ENCODE measurements at places on chromosomes 5 and 9.

GRCh38 chr9:105979290-105979689 is 284.9 kb downstream of the TMEM38B start:
- DNase-seq, result peak; percentile 3

DNA sequence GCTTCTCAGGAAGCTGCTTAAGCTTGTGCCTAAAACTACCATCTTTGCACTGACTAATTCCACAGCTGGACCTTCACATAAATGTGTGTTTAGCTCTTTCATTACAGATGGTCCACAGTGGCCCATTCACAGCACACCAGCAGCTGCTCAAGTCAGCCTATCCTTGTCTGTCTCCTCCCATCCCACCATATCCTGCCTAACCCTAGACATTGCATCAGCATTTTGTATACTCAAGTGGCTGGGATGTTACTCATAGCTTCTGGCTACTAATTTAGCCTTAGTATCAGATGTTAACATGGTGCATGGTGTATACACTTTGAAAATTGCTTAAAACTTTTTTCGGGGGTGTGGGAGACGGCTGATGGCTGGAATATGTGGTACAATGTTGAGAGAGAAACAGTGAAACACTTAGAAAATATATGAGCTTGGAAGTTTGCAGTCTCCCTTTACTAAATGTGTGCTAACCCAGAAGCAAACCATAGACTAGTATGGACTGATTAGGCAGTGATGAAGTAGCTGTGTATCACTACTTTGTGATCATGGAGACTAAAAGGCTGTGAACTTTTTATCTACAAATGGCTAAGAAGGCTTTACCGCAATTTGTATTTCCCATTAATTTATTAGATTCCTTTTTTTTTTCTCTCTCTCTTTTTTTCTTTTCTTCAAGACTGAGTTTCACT is 83.1 kb downstream of the JMY start:
- no peak for DNase-seq

GRCh38 chr5:136808756-136809155 is 443.4 kb upstream of the TRPC7 start:
- DNase-seq, result no peak

GRCh38 chr5:5179597-5179996 is 39.5 kb downstream of the ADAMTS16 start:
- no peak for DNase-seq

GRCh38 chr5:92687821-92688722 is 892.9 kb downstream of the NR2F1-AS1 start:
- DNase-seq, result no peak

DNA sequence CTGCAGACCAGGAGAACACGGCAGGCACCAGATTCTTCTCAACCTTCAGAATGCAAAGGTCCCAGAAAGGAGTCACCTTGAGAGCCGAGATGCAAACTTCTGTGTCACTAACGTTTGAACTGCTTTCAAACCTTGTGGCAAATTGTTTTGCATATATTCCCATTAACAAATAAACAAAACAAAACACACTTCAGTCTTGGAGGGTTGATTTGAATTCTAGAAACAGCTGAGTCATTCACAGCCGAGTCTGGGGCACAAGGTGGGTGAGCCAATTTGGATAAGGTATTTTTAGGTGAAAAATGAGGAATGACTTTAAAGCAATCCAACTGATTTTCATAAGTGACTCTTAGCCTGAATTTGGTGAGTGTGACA is 38.8 kb upstream of the ANKRD33B start:
- no peak for DNase-seq

- no peak for DNase-seq
Observed at GRCh38 chr5:132669966-132670882, 3.6 kb upstream of the IL4 start.

DNA sequence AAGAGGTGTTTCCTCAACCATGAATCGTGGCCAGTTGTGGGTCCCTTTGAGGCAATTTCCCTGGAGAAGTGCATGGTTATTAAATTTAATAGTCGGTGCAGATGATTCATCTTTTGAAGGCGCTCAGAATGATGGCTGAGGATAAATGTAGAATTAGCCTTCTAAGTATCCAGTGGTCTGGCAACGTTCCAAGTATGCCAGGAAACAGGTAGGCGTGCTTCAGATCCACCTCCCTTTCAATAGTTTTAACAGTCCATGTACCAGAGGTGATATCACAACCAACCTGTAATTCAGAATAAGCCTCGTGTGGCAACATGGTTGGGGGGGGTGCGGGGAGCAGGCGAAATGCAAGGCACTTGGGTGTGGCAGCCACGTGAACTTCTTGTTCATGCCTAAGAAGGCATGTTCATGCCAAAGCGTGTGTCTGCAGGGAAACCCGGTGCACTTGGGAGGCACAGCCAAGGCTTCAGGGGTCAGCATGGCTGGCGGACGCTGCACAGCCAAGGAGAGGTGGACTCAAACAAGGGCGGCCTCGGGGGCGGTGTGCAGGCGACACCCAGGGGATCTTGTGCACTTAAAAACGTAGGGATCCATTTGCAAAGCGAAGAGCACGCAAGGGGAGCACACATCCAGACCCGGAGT is 5.2 kb upstream of the NKD2 start:
- DNase-seq, result peak; percentile 86

DNA sequence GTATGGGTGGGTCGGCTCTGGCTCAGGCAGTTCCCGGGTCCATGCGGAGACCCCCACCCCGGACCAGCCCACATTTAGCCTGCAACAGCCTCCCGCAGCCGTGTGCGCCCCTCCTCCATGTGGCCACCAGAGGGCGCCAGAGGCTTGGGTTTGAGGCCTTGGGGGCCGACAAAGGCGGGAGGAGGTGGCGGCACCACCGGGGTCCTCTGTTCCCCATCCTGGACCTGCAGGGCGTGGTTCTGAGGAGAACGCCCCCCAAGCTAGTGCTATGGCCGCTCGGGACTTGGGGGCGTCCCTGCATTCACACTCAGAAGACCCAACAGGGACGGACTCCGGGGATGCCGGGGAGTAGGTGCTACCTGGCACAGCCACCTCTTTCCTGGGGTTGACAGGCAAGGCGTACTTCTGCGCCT is 16.5 kb downstream of the ASS1 start:
- peak; percentile 56 for DNase-seq

GRCh38 chr9:89187950-89188349 is 9.3 kb upstream of the SHC3 start:
- no peak for DNase-seq

- DNase-seq, result peak; percentile 4
Observed at GRCh38 chr9:70407081-70407503, 7.4 kb downstream of the KLF9 start.

DNA sequence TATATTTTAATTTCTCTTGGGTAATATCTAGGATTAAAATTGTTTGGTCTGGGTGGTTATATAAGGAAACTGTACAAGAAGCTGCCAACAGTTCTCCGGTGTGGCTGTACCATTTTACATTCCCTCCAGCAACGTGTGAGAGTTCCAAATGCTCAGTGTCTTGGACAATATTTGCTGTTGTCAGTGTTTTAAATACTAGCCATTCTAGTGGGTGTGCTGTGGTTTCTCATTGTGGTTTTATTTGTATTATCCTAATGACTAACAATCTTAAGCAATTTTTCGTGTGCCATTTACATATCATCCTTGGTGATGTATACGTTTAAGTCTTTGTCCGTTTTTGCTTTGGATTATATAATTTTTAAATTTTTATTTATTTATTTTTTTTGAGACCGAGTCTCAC is 34.0 kb downstream of the TNFSF15 start:
- no peak for DNase-seq

DNA sequence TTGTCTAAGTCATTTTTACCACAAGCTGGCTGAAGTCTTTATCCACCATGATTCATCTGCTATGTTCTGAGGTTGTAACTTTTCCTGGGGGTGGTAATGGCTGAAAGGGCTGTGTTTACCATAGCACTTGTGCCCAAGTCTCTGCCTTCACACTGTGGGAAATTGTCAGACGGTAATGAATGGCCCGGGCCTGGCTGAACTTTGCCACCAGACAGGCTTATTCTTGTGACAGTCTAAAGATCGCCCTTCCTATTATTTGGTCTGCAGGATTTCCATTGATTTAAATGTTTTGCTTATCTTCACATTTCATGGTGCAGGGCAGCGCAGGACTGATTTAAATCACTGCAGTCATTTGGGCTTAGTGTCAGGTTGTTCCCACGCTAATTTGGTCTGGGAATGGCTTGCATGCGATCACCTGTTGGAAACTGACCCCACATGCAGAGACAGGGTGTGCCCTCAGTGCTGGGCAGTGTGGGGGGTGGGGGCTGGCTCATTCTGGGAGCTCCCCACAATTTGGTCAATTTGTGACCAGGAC is 109.3 kb upstream of the ICE1 start:
- DNase-seq, result no peak

GRCh38 chr9:37451628-37452027 is 13.6 kb downstream of the ZBTB5 start:
- DNase-seq, result no peak

DNA sequence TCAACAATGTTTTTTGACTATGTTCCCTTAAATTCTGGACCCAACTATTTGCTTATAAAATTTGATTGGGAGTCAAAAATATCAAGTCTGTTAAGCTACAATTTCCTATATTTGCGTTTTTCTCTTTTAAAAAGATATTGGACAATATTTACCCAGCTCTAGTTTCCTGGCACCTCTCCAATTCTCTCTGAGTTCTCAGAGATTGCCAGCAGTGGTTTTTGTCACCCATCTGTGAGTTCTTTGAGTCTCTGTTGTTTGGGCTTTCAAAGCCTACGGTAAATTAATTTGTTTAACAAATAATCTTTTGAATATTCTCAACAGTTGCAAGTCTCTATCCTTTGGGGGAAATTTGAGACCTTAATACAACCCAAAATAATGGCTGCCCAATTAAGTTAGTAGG is 174.2 kb upstream of the PUM3 start:
- peak; percentile 78 for DNase-seq

DNA sequence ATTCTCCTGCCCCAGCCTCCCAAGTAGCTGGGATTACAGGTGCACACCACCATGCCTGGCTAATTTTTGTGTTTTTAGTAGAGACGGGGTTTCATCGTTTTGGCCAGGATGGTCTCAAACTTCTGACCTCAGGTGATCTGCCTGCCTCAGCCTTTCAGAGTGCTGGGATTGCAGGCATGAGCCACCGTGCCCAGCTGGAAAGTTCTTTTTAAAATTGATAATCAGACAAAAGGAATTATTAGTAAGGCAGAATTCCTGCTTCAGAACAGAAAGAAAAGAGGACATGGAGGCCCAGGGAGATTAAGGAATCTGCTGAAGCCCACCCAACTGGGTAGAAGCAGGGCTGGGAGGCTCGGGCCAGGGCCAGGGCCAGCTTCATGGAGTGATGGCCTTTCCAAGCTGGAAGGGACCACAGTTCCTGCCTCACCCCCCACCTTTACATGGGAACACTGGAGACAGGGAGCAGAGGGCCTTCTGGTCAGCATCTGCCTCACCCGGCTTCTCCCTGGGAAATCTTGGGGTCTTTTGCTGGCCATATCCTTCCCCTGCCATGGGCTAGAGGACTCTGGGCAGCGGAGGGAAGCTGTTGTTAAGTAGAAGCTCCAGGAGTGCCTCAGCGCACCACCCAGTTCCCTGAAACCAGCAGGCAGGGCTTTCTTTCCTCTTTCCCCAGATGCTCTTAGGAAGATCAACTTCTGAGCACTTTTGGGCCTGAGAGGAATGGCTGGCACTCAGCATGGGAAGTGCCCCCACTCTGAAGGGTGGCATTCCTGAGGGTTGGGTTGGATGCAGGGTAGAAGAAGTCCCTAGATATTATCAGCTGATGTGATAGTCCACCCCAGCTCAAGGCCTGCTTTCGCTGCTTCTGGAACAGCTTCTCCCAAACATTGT is 70.1 kb downstream of the RGS3 start:
- no peak for DNase-seq

DNA sequence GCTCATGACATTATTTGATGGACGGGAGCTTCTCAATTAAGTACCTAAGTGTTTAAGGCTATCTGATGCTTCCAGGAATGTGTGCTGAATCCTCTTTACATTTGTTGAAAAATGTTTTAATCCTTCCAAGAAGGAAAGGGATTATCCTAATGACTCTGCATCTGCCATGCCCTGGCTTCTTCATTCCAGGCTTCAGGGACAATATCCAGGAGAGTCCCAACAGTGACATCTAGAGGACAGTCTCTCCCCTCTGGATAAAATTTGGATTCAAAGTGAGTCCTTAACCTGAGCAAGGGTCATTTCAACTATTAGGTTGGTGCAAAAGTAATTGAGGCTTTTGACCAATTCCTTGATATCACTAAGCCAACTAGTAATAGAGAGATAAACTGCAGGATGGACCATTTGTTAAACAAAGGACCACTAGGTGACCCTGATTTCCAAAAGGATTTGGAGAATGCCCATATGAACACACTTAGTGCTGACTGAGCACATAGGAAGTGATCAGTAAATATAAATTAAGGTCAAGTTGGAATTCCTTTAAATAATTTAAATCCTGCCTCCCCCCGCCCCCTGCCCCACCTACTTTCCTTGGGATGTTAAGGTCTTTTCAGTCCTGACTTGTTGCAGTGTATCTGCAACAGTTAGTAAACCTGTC is 19.1 kb downstream of the TNFSF8 start:
- DNase-seq, result peak; percentile 68

DNA sequence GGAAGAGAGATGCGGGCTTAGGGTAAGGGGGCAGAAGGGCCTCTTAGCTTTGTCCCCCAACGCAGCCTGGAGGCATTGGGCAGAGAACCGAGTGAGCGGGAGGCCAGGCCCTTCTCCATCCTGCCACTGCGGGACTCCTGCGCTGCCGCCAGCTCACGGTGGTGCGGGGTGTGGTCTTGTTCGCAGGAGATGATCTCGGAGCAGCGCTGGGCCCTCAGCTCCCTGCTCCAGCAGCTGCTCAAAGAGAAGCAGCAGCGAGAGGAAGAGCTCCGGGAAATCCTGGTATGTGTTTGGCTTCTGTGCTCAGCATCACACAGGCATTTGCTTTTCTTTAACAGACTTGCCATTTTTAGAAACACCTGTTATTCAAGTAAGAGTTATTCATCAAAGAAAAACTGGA is 41.3 kb downstream of the LRSAM1 start:
- DNase-seq, result peak; percentile 64

DNA sequence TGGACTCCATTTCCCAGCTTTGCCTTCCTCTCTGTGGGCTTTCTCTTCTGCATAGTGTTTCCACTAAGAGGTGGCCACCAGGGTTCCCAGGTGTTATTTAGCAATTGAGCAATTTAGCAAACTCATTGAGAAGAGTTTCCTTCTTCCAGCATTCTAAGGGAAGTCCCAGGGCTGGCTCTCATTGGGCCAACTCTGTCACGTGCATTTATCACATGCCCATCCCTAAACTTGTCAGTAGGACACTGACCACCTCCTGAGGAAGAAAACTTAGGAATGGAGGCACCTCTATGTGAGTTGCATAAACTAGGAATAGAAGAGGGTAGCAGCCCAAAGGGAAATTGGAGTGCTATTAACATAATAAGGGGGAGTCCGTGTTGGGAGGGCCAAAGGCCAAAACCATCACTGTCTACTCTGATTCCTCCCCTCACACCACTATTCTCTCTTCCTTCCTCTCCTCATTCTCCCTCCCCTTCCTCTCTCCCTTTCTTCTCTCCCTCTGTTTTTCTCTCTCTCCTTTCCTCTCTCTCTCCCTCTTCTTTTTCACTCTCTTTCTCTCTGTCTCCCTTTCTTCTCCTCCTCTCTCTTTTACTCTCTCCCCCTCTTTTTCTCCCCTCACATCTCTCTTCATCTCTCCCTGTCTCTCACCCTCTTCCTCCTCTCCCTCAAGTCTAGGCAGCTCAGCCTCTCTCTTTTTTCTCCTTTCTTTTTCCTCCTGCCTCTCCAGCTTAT is 213.4 kb downstream of the PALM2AKAP2 start:
- DNase-seq, result no peak
